OCI-LY7 (cell line): ENCODE measurements at places on chromosomes 7 and 10.

GRCh38 chr7:125814100-125814499, 884.5 kb upstream of the POT1 start:
- no peak for DNase-seq

GRCh38 chr10:42594246-42594650, 44.1 kb downstream of the ZNF33B start:
- no peak for DNase-seq

DNA sequence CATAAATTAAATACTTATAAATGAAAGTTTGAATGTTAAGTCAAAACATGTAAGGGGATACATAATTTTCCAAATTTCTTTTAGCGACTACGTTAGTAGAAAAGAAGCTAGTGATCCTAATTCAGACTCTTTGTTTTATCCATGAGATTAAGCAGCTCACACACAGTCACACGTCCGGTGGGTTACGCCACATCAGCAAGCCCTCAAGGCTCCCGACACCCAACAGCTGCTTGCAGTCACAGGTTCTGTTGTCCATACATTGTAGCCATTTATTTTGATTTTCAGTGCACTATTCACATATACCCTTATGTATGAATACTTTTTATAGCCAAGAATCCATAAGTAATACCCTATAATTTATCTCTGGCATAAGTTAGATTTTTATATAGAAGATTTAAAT, 39.5 kb downstream of the XRCC2 start:
- DNase-seq = no peak

GRCh38 chr7:82445271-82445670, 1.7 kb upstream of the CACNA2D1 start:
- DNase-seq = no peak

DNA sequence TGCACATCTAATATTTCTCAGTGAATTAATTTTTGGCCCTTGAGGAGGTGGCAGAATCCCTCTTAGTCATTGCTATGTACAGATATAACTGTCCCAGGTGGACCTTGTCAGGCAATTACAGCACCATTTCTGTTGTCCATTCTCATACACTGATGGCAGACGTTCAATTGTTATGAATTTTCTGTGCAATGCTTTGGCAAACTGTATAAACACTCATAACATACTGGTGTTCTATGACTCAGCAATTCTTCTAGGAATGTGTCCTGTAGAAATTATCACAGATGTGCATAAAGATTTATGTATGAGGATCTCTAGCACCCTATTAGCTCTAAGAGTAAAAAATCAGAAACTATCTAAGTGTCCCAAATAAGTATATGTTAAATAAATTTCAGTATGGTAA, 80.8 kb downstream of the DNAJB9 start:
- no peak for DNase-seq

DNA sequence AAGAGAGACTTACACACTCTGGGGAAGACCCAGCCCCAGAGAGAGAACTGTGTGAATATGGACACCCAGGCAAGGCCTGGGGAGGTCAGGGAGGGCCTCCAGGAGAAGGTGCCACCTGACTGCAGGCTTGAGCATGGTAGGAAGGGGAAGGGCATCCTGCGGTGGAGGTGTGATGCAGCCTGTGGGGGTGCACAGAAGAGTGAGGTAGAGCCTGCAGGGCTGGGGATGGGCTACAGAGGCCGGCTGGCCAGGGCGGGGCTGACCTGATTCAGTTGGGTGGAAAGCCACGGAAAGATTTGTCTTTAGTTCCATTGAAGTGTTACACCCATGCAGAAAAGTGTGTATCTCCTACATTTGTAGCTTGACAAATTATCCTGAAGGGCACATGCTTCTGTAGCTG, 47.6 kb downstream of the ZMIZ1 start:
- DNase-seq = no peak

DNA sequence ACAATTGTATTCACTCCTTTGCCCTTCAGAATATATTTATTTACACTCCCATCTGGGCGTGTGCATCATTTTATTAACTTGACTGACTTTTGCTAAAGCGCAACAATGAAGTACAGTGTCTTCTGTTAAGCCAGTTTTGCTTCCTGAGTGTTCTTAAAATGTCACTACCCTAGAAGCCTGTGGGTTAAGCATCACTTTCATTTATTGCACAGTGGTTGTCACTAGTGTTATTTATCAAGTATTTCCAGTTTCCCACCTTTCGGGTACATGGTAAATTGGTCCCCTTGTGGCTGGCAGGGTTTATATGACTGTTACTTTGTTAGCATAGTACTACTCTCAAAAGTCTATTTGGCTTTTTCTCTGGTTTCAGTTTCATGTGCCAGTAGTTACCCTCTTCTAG, 3.3 kb downstream of the HILPDA start:
- no peak for DNase-seq

GRCh38 chr10:132957131-132957530, 14.8 kb upstream of the CFAP46 start:
- no peak for DNase-seq

- no peak for DNase-seq
These were observed 780.2 kb downstream of the MAGI2 start for GRCh38 chr7:78673272-78673671.

DNA sequence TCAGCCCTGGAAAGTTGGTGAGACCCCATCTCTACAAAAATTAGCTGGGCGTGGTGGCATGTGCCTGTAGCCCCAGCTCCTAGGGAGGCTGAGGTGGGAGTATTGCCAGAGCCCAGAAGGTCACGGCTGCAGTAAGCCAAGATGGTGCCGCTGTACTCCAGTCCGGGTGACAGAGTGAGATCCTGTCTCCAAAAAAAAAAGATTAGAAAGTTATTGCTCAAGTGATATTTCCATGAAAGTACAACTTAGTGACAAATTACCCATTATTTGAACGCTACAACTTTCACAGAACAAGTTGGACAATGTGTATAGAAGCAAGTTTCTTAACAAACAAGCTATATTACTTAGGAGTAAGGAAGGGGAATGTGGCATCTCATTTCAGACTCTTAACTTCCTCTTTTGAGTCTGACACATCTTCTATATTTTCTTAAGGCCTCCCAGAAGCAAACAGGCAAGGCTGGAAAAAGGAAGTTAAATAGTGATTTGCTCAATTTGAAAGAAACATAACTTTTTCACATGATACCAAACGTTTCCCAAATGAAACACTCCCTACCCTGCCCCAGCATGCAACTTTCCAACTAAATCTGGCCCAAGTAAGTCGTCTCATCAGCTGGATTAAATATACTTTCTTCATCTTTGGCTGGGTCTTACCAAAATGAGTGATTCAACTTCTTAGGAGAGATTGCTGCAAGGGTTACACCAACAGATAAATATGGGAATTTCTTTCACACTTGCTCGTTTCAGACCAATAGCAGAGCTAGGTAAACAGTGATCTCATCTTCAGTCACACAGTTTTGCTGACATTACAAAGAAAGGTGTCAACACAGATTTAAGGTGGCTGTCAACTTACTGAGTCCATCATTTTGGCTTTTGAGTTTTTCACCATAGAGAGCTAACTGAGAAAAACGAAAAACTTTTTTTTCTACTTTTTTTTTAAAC, 66.3 kb upstream of the KLF6 start:
- DNase-seq = peak; percentile 54

- no peak for DNase-seq
These were observed 13.1 kb upstream of the GOT1 start for GRCh38 chr10:99443500-99443899.

DNA sequence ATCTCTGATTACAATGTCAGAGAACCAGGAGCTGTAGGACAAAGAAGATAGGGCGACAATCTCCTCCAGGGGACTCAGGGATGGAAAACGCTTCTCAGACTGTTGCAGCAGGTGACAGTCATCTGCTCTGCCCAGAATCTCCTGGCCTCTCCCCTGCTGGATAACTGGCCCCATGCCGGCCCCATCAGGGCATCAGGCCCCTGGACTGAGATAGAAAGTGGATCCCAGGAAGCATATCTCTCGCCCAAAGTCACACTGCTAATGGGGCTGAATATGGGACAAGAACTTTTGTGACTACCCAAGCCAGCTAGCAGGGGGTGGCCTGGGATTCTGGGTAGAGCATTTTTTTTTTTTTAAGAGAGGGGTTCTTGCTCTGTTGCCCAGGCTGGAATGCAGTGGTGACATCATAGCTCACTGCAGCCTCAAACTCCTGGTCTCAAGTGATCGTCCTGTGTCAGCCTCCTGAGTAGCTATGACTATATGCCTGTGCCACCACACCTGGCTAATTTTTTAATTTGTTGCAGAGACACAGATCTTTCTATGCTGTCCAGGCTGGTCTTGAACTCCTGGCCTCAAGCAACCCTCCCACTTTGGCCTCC, 20.5 kb upstream of the MLXIPL start:
- no peak for DNase-seq

GRCh38 chr10:120689777-120690529, 161.2 kb upstream of the WDR11 start:
- no peak for DNase-seq

DNA sequence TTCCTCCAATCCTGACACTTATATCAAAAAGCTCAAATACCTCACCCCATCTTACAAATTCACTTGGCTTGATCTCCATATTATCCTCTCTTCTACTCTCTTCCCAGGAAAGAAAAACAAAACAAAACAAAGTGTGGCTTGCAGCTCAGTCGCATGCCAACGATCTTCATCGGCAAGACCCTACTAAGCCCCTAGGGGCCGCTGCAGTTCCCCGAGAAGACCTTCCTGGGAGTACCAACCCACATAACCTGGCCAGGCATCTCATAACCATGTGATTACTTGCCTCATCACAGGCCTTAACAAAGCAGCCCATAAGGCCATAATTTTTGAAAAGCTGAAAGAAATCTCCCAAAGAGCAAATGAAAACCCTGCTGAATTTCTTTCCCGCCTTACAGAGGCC, 103.7 kb downstream of the ZNF92 start:
- peak; percentile 60 for DNase-seq

GRCh38 chr10:119073584-119073983, 7.0 kb downstream of the EIF3A start:
- DNase-seq = no peak

DNA sequence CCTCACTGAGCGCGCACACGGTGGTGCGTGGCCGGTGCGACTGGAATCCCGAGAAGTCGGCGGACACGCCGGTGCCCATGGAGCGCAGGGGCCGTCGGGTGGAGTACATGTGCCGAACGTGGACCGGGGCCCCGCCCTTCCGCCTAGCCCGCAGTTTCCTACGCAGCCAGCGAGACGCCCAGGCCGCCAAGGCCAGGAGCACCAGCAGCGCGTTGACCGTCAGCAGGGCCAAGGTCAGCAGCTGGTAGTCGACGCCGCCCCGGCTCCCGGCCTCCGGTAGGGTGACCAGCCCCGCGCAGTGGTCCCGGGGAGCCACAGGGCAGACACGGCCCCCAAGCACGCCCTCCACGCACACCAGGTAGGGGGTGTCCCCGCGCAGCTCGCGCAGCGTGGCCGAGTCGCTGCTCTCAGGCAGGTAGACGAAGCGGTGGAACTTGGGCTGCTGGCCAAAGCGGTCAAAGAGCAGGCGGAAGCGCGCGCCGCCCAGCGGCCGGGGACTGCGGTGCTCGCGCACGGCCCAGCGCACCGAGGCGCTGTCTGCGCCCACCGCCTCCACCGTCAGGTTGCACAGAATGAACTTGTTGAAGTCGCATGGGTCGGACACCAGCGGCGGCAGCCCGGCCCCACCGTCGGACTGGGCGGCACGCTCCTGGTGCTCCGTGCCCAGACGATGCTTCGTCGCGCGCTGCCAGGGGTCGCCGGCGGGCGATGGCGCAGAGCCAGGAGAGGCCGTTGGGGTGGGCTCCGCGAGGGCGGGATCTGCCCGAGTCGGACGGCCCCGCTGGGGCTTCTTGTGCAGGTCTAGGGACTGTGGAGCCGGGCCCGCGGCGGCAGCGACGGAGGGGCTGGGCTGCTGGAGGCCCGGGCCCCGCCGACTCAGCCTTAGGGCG, 2.2 kb downstream of the TRIL start:
- DNase-seq = no peak

DNA sequence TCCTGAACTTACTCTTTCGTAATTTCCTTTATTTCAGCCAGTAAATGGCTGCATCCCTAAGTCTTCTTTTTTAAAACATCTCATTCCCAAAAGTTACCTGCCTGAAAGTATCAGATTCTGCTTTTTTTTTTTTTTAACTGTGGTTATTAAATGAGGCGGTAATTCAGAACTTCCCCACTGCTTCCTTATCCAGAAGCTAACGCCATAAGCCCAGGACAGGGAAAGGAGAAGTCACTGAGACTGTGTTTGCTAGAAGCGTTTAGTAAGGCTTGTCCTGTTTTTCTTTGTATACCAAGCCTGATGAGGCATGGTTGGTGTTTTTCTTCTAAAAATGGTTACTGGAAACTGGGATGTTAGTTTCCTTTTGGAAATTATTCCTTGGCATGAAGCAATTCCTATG, 197.8 kb downstream of the CELF2 start:
- no peak for DNase-seq

GRCh38 chr7:47271749-47272148, 310.2 kb downstream of the TNS3 start:
- no peak for DNase-seq

- DNase-seq = no peak
These were observed 29.8 kb upstream of the WAC start for GRCh38 chr10:28503114-28503513.

GRCh38 chr7:7769710-7770627, 51.6 kb upstream of the RPA3 start:
- DNase-seq = no peak

DNA sequence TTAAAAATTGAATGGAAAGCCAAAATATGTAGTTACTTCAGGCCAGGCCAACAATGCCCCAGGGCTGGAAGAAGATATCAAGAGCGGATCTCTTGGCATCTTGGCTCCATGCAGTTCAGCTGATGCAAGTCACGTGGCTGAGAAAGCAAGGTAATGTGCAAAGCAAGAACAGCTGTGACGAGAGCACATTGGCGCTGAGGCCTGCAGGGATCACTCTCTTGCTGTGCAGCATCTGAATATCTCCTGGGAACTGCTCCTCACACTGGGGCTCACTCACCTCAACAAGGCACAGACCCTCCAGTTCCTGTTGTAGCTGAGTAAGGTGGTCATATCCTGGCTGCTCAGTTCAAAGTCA, 14.0 kb downstream of the AKR1B1 start:
- DNase-seq = no peak

DNA sequence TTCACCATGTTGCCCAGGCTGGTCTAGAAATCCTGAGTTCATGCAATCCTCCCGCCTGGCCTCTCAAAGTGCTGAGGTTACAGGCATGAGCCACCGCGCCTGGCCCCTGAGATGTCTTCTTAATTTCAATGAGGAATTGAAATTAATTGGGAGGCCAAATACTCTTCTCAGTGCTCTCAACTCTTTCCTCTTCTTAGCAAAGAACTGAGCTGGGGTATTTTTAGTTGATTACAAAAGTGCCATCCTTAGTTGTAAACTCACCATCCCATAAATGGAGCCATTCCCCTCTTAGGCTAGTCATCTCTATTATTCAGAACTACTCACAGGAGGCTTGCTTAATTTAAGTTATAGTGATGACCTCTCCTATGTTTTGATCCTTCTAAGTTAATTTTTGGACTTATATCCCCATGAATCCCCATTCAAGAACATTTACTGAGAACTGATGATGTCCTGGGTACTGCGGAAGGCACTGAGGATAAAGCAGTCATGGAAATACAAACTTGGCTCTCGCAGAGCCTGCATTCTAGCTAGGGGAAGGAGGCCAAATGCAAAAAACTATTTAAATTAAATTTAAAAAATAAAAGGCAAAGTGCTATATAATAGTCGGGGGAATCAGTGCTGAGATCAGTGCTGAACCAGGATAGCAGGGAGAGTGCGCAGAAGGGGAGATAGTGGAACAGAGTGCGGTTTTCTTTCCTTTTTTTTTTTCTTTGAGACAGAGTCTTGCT, 145.3 kb downstream of the SFMBT2 start:
- DNase-seq = no peak
